ENCODE measurements at places on chromosomes 12 and 14.
A peak's percentile ranks its signal among the peaks of the same experiment; 100 is the strongest.

DNA sequence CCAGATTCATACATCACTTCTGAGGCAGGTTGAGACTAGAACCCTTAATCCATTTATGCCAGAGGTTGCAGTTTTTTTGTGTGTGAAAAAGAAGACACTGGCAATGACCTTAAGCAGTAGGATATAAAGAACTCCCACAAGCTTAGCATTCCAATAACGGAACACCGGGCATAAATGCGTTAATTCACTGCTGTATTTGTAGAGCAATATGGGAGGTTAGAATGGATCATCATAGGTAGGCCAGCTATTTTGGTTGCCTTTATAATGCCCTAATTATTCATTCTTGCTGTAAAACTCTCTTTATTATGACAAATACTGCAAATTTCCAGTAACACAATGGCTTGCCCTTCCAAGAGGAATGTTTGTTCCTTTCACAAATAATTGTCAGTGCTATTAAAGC, 322.7 kb downstream of the SOX5 start:
- DNase-seq, result no peak

- DNase-seq, result no peak
These were observed 158.9 kb downstream of the CCDC91 start for GRCh38 chr12:28349196-28349595.

DNA sequence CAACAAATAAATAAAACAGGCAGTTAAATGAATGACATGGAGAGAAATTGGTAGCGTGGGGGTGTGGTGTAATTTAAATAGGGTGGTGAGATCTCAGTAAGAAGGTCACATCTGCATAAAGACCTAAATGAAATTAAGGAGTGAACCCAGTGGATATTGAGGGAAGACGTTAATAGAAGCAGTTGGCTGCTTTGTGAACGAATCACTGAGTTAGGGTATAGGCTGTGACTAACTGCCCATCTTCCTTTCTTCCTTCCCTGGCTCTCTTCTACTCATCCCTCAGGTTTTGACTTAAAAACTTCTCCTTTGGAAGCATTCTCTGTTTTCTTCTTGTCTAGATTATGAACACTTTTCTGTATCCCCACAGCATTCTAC, 64.7 kb downstream of the BTG1 start:
- no peak for DNase-seq

DNA sequence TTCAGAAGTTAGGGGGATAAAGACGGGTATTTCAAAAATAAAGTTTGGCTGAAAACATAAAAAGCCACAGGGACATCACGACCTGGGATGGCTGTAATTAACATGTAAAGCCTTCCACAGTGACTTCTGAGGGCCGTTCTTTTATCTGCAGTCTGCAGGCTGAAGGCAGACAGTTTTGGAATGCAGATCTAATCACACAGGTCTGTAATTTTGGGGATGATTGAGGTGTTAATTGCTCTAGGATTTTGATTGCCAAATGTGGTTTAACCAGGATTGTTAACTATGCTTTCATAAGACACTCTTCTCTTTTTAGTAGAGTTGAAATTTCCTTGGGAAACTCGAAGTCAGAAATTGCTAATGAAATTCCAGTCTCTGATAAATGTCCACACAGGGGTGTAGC, 355.5 kb downstream of the ATP23 start:
- DNase-seq, result no peak

GRCh38 chr14:38931969-38932652, 170.9 kb downstream of the SEC23A start:
- no peak for DNase-seq

- DNase-seq, result no peak
These were observed 101.2 kb downstream of the IPO8 start for GRCh38 chr12:30594509-30594908.

GRCh38 chr12:52614381-52615207, 3.8 kb downstream of the KRT73 start:
- no peak for DNase-seq

GRCh38 chr12:50545213-50545612, 40.4 kb downstream of the DIP2B start:
- no peak for DNase-seq

DNA sequence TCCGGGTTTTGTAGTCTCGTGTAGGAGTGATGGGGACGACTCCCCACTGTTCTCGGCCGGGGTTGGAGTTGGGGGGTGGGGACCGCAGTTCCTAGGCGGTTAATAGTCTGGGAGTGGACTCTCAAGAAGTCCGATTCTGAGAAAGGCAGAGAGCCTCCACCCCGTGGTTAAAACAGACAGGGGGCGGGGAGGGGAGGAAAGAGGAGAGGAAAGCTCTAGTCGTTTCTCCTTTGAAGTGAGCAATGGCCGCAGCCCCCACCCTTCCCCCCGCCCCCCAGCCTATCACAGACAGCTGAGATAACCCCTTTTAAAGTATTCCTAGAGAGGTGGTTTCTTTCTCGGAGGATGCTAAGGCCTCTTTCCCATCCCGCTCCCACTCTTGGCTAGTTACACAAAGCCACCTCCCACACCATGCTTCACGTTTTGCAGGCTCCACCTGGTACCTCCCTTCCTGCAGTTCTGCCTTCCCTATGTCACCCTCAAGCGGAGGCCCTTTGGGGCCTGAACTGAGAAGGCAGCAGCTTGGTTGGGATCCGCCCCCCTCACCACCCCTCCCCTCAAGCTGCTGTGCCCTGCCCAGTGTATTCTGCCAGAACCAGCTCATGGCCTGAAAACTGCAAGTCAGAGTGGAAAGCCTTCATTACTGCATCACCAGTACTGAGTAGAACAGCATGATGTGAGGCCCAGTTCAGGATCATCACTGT, 853 bp downstream of the USP5 start:
- DNase-seq, result peak; percentile 50

DNA sequence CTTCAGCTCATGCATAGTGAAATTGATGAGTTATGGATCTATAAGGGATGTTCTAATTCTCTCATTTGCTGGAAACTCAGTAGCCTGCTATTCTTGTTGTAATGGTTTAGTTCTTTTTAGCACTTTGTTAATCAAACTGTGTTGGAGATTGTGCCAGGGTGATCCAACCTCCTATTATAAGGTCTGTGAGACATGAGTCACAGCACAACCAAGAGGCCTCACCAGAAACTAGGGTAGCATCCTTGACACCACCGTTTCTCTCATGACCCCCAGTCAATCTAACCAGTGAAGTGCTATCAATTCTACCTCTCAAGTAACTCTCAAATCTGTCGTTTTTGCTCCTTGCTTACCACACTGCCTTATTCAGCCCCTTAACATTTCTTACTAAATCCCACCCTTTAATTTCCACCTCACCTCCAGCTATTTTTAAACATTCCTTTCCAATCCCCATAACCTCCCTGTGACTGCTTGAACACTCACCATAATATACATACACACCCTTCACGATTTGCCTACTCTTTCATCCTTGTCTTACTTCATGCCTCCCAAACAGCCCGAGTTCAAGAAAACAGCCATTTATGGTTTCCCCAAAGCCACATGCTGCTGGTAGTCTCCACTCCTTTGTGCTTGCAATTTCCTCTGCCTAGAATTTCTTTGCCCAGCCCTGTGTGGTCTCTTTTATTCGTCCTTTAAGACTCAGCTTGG, 53.9 kb upstream of the NUDT4 start:
- no peak for DNase-seq

DNA sequence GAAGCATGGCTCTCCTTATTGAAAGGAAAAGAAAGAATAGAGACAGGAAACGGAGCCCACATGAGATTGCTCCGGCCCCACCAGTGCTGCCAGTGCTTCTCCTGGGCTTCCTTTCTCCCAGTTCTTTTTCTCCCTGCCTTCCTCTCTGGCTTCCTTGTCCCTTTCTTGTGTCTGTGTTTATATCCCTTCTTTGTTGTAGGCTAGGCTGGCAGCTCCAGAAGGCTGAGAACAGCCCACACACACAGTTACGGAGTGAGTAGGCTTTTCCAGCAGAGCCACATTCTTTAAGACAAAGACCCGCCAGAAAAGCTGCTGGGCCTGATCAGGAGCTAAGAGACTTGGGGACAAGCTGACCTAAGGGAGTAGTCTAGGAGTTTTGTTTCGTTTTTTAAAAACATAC, 13.0 kb downstream of the CIPC start:
- DNase-seq, result no peak

DNA sequence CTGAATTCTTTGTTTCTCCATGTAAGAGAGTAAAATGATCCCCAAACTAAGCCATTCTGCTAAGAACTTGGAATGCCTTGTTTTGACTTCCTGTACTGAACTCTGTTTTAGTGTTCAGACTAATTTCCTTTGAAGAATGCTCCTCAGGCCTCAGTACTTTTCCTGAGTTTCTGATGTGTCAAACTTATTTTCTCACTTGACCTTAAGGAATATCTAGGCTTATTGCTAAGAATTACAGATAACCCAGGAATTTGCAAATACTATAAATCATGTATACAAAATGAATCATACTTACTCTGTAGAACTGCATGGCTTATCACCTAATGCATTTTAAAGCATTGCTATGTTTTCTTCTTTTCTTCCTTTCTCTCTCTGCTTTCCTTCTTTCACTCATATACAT, 93.1 kb upstream of the PKP2 start:
- DNase-seq, result no peak

DNA sequence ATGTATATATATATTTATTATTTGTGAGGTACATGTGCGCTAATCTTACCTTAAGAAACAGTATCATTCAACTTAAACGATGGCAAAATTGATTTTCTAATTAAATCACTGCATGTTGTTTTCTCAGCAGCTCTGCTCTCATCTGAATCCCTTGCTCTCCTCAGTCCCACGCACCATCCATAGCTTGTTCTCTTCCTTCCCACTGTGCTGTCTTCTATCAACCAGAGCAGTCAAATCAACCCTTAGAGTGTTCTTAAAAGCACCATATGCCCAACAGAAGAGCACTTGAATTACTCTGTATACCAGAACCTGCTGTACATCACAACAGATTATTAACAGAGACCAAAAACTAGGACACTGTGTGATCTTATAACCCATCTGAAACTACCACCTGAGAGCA, 209.4 kb upstream of the G2E3 start:
- DNase-seq, result no peak

DNA sequence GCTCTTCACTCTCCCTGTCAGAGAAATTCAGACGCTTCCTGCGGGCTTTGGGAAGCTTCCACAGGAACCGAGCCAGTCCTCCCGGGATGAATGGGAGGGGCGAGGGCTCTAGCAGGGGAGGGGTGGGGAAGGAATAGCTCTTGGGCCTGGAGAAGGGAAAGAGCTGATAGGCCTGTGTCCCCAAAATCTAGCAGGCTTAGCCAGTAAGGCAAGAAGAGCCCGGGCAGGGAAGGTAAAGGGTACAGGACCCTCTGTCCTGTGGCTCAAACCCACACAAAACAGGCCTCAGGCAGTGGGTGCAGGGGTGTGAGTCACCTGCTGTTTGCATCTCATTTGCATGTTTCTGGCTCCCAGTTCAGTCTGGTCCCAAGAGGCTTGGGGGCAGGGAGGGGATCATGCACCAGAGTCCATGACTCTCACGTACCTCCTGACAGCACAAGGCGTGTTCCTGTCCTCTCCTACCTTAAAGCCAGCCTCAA, 8.7 kb upstream of the SMUG1 start:
- DNase-seq, result no peak

GRCh38 chr12:2395354-2395977, 342.7 kb downstream of the CACNA1C start:
- no peak for DNase-seq

DNA sequence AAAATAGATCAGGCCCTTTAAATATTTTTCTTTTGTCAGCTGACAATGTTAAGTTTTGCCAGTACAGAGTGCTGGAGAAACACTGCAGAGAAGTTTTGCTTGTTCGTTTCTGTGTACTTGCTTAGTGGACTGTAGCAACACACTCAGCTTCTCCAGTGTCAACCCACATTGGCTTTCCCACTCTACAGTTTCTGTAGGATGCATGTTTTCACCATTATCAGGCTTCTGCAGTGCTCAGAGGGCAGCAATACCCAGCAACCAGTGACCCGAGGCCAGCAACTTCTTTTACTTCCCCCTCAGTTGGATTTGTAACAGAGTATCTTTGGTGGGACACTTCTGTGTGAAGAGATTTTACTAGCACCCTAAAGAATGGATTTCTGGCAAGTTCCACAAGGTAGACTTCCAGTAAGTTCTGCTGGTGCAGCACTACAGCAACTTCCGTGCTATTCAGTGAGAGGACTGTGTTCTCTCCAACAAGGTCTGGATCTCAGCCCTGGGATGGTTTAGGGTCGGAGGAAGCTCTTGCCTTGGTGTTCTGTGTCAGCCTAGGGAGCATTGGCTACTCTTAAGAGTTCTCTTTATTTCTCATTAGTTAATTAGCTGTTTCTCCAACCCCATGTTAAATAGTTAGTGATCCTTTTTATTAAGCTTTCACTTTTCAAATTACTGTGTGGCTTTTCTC, 70.4 kb downstream of the FUT8 start:
- DNase-seq, result no peak

- no peak for DNase-seq
These were observed 162.7 kb downstream of the GRIP1 start for GRCh38 chr12:66516133-66516532.

DNA sequence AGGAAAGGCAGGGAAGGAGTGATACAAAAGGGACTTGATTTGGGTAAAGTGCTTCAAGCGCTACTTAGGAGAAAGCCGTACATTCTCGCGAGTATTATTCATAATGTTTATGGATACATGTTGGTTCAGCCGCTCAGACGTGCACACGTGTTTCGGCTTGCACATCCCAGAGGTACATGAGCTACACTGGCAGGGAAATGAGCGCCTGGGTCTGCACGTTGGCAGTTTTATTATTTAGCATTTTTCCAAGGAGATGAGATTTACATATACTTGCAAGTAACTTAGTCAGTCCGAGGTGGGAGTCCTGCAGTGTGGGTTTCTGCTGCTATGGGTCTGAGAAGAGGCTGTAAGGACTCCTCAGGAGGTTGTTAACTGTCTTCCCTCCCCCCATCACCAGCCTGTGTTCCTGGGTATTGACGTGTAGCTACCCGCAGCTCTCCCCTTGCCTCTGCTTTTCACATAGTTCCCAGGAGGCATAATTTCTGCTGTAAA, 1.5 kb downstream of the PRKCH start:
- DNase-seq, result peak; percentile 55

DNA sequence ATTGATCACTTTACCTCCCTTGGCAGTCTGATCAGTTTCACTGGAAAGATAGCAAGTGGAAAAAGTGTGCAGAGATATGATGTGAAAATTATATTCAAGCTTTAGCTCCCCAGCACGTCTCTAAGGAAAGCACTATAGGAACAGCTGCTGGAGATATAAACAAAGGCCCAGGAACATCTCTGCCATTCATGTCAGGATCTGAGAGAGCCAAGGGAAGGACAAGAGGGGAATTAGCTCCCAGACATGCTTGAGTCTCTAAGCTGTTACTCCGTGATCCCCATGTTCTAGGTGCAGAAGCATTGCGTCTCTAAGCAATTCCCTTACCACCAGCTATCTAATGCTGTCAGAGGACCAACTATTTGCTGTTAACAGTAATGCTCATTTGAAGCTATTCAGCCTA, 700.2 kb downstream of the DIO2 start:
- DNase-seq, result no peak

DNA sequence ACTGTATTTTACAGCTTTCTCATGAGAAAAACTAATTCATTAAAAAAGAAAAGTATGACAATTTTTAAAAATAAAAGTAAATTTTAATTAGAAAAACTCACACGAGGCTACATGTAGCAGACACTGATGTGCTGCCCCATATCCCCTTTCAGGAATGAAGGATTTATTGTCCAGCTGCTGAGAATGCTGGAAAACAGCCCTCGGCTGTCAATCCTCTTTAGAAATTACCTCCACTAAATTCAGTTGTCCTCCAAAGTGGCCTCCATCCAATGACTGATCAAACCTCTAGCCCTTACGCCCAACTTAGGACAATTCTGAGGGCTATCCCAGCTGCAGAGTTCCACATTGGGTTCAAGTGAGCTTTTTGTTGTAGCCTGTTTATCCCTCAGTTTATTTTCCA, 29.8 kb upstream of the AP4S1 start:
- DNase-seq, result no peak

GRCh38 chr12:3718100-3718499, 34.8 kb downstream of the CRACR2A start:
- DNase-seq, result no peak

All from activated CD4-positive, alpha-beta T cell treated with anti-CD3 and anti-CD28 coated beads for 4 hours (primary cell).